Femur (tissue), 1 donor: ENCODE measurements at places on chromosomes 6 and 20.

GRCh38 chr6:166058064-166058739 is 109.4 kb downstream of the TBXT start:
- peak; percentile 59 for DNase-seq

DNA sequence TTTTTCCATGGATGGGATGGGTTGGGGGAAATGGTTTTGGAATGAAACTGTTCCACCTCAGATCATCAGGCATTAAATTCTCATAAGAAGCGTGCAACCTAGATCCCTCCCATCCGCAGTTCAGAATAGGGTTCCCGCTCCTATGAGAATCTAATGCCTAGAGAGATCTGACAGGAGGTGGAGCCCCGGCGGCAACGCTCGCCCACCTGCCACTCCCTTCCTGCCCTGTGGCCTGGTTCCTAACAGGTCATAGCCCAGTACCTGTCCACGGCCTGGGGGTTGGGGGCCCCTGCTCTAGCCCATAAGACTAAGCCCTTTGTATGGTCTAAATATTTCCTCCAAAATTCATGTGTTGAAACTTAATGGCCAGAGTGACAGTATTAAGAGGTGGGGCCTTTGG is 92.3 kb upstream of the SALL4 start:
- no peak for DNase-seq

DNA sequence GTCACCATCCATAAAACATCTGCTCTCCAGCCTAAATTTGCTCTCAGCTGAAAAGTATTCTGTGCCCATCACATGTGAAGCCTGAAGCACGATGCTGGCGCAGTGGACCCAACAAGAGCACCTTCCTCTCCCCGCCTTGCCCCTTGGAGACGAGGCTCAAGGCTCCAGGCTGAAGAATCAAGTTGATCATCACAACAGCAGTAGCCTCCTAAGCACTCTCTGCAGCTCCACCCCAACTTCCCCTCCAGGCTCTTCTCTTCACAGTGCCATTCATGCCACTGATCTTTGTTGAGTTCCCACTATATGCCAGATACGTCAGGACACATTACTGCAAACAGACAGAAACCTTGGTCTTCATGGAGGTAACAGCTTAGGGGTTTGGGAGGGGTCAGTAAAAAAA is 41.6 kb upstream of the ZNF217 start:
- no peak for DNase-seq

- DNase-seq = no peak
Measured at GRCh38 chr20:63071541-63072181, 64.9 kb upstream of the BHLHE23 start.

- DNase-seq = peak; percentile 92
Measured at GRCh38 chr6:57316581-57317059, 810 bp upstream of the PRIM2 start.

- peak; percentile 28 for DNase-seq
Measured at GRCh38 chr6:100171533-100172321, 177.7 kb upstream of the MCHR2 start.

DNA sequence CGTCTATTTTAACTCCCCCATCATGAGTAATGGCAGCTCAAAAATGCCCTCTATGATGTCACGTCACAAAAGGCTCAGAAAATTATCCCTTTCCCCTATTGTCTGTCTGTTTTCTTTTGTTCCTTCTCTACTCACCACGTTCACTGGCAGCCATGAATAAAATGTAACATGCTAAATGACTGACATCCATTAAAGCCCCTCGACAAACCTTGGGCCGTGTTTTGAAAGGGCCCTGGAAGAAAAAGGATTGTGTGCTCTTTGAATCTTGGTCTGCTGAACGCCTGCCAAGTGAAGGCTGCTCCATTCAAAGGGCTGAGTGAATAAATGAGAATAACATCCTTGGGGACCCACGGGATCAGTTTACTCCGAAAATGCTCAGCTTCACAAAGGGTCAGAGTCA is 118.7 kb downstream of the RPS12 start:
- peak; percentile 48 for DNase-seq

DNA sequence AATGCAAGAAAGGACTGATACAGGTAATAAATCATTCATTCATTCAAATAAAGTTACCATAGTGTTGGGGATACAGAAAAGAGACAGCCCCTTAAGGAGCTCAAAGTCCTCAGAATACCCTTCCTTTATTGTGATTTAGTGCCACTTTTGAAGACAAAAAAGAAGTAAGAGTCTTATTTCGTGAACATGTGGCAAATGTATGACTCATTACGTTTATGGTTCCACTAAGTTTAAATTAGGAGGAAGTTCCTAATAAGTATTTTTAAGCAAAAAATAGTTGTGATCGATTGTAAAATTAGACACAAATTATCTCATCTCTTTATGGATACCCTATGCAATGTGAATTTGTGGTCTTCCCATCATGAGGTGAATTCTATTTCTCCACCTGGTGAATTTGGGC is 38.5 kb upstream of the GCLC start:
- no peak for DNase-seq
